ENCODE measurements at places on chromosomes 7 and 10.

DNA sequence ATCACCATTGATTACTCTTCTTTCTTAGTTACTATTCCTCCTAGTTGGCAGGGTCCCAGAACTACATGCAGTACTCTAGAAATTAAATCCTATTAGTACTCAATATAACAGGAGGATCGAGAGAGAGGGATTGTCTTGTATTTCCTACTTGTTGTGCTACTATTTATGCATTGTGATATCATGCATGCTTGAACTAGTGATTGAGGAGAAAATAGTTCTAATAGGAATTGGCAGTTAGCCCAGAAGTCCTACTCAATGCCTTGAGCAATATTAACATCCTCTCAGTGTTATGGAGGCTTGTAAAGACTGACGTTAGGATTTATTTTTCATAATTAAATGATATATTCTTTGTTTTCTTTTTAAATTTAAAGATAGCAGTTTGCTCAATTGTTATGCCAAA lies 67.4 kb downstream of the FOXP2 start:
- no peak for DNase-seq

DNA sequence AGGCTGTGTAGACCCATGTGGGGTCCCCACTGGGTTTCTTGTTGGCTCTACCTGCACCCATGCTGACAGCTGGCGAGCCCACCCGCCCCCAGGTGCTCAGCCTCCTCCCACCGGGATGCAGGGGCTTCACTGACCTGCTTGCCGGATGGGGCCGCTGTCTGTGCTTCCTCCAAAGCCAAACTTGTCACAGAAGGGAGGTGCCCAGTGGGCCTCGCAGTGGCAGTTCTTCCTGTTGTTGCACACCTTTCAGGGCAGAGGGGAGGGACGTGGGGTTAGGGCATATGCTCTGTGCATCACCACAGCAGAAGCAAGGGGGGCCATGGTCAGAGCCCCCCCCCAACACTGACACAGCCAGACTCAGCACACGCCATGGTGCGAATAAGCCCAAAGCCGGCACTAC lies 146.5 kb downstream of the FANK1 start:
- DNase-seq = no peak

GRCh38 chr7:3338161-3338560 lies 37.1 kb downstream of the SDK1 start:
- DNase-seq = no peak

GRCh38 chr7:155453296-155454182 lies 4.4 kb upstream of the EN2 start:
- no peak for DNase-seq

- DNase-seq = no peak
These were observed 237.3 kb downstream of the CDK14 start for GRCh38 chr7:90833443-90833842.

- peak; percentile 9 for DNase-seq
These were observed 197.2 kb downstream of the ADARB2 start for GRCh38 chr10:1540144-1540543.

- no peak for DNase-seq
These were observed 25.7 kb upstream of the PDCD4 start for GRCh38 chr10:110845756-110846620.
